ENCODE measurements at places on chromosomes 1 and 21.

- H3K27ac ChIP-seq, result no peak overlapping the region
- no peak for DNase-seq
- peaks cover 4% of the 10 kb centered on the region for H3K27me3 ChIP-seq
- H3K36me3 ChIP-seq, result no peaks in the 10 kb centered on the region
- no peak overlapping the region for H3K4me3 ChIP-seq
These were observed 221.9 kb downstream of the PBX1 start for GRCh38 chr1:164780863-164781262.

GRCh38 chr1:91026777-91027176 lies 4.9 kb upstream of the ZNF644 start:
- H3K4me1 ChIP-seq, result peaks cover 14% of the 10 kb centered on the region
- H3K27ac ChIP-seq, result no peak overlapping the region
- H3K4me3 ChIP-seq, result no peak overlapping the region
- DNase-seq, result no peak

- no peak overlapping the region for H3K4me3 ChIP-seq
- H3K36me3 ChIP-seq, result no peaks in the 10 kb centered on the region
- H3K27ac ChIP-seq, result no peak overlapping the region
- no peak for DNase-seq
- no peaks in the 10 kb centered on the region for H3K27me3 ChIP-seq
- H3K4me1 ChIP-seq, result no peaks in the 10 kb centered on the region
These were observed 403.5 kb upstream of the PROX1 start for GRCh38 chr1:213584272-213584671.

- H3K4me3 ChIP-seq, result no peak overlapping the region
- no peaks in the 10 kb centered on the region for H3K27me3 ChIP-seq
- no peaks in the 10 kb centered on the region for H3K36me3 ChIP-seq
- H3K4me1 ChIP-seq, result no peaks in the 10 kb centered on the region
These were observed 38.4 kb upstream of the SPAG17 start for GRCh38 chr1:118223426-118223825.

- H3K36me3 ChIP-seq, result no peaks in the 10 kb centered on the region
- no peaks in the 10 kb centered on the region for H3K27me3 ChIP-seq
- peaks cover 45% of the 10 kb centered on the region for H3K4me1 ChIP-seq
- no peak overlapping the region for H3K4me3 ChIP-seq
These were observed 1.7 kb upstream of the TRPM2 start for GRCh38 chr21:44351535-44352252.

DNA sequence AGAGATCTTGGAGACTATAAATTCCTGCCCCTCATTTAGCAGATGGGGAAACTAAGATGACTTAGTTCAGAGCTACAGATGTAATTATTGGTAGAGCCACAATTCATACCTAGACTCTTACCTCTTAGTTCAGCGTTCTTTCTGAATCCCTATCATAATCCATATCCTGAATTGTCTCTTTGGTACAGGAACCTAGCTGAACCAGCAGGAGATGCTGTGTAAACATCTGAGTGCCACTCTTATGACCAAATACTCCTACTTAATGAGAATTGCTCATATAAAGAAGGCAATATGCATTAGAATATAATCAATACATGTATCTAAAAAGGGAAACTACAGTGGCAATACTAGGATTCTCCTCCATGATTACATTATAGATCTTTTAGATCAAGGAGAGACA lies 459.0 kb downstream of the SIPA1L2 start:
- no peak overlapping the region for H3K4me3 ChIP-seq
- DNase-seq, result no peak

- no peak overlapping the region for H3K4me3 ChIP-seq
- H3K4me1 ChIP-seq, result no peaks in the 10 kb centered on the region
- DNase-seq, result no peak
- H3K27ac ChIP-seq, result no peak overlapping the region
These were observed 177.5 kb downstream of the SETD4 start for GRCh38 chr21:35882791-35883240.

DNA sequence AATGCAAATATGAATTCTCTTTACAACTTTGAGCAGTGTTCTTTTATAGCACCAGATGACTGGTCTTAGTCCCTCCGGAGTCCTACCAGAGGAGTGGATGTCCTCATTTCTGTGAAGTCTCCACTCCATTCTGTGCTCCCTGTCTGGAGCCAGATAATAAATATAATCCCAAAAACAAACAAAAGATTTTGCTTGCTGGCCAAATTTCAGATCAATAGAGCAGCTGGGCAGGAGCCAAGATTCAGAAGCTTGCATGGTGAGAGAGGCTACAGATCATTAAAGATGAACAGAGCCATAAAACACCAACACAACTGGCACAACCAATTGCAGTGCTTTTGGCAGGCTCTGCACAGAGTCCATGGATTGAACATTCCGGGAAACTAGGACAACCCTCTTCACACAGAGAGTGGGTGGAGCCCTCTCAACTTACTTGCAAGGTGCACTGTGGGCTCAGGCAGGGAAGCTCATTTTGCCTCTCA lies 231.5 kb upstream of the SNX7 start:
- DNase-seq, result no peak
- H3K36me3 ChIP-seq, result no peaks in the 10 kb centered on the region
- no peaks in the 10 kb centered on the region for H3K4me1 ChIP-seq
- H3K4me3 ChIP-seq, result no peak overlapping the region

DNA sequence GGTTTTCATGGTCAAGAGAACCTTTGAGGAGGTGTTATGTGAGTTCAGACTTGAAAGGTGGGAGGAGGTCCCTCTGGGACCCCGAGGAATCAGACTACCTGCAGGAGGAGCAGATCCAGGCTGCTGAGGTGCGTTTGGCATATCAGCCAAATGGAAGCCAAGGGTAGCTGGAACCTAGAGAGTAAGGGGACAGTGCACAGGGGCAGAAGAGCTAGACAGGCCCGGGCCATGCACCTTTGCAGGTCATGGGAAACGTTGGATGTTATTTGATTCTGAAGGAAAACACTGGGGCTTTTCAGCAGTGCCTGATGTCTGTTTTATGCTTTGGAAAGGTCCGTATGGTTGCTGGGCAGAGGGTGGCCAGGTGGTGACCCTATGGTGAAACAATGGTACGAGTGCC lies 169.2 kb downstream of the PGBD5 start:
- no peaks in the 10 kb centered on the region for H3K27me3 ChIP-seq
- peaks cover 95% of the 10 kb centered on the region for H3K36me3 ChIP-seq
- H3K4me3 ChIP-seq, result no peak overlapping the region
- H3K27ac ChIP-seq, result no peak overlapping the region

- DNase-seq, result no peak
- no peak overlapping the region for H3K4me3 ChIP-seq
- peaks cover 16% of the 10 kb centered on the region for H3K36me3 ChIP-seq
- H3K4me1 ChIP-seq, result no peaks in the 10 kb centered on the region
- no peaks in the 10 kb centered on the region for H3K27me3 ChIP-seq
- no peak overlapping the region for H3K27ac ChIP-seq
These were observed 117.4 kb downstream of the AKT3 start for GRCh38 chr1:243732637-243733036.

DNA sequence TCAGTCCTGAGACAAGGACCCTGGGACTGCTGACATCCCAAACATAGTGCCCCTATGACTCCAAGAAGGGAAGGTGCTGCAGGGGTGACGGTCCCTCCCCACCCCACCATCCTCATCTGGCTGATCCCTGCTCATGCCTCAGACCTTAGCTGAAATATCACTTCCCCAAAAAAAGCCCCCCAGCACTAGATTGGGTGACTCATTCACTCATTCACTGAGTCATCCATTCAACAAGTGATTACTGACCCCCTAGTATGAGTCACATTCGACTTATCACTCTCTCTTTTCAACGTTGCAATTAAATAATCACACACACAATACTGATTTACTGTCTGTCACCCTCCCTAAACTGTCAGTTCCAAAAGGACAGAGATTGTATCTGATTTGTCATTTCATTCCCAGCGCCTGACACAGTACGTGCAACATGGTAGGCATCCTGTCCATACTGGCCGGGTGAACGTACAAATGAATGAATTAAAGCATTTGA lies 48.6 kb downstream of the HIVEP3 start:
- H3K4me3 ChIP-seq, result no peak overlapping the region
- peaks cover 100% of the 10 kb centered on the region for H3K4me1 ChIP-seq
- DNase-seq, result no peak
- H3K36me3 ChIP-seq, result peaks cover 47% of the 10 kb centered on the region
- H3K27me3 ChIP-seq, result no peaks in the 10 kb centered on the region
- peak overlapping the region; percentile 86 for H3K27ac ChIP-seq

GRCh38 chr21:45970674-45971615 lies 10.6 kb upstream of the COL6A1 start:
- H3K36me3 ChIP-seq, result no peaks in the 10 kb centered on the region
- peak; percentile 60 for DNase-seq
- H3K4me3 ChIP-seq, result no peak overlapping the region
- H3K27me3 ChIP-seq, result no peaks in the 10 kb centered on the region
- no peak overlapping the region for H3K27ac ChIP-seq
- peaks cover 22% of the 10 kb centered on the region for H3K4me1 ChIP-seq

DNA sequence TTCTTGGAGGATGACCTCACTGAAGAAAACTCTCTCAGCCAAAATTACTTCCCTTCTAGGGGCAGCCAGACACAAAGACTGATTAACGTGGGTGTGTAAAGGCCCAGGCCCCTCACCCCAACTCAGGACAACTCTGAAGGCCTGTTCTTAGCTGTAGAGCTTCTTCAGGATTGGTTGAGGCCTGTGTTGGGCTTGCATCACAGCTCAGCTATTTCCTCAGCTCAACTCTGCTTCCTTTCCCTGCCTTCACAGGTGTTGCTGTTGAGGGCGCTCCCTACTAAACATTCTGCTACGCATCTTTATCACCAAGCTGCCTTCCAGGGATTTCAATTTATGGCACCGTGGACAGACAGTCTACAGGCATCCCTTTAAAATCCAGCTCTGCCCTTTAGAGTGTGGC lies 36.8 kb downstream of the MAB21L3 start:
- peaks cover 9% of the 10 kb centered on the region for H3K4me1 ChIP-seq
- no peaks in the 10 kb centered on the region for H3K36me3 ChIP-seq
- DNase-seq, result no peak
- no peaks in the 10 kb centered on the region for H3K27me3 ChIP-seq
- H3K4me3 ChIP-seq, result no peak overlapping the region

GRCh38 chr1:92831368-92831761 lies 475 bp upstream of the RPL5 start:
- H3K4me3 ChIP-seq, result peak overlapping the region; percentile 78
- H3K4me1 ChIP-seq, result peaks cover 36% of the 10 kb centered on the region
- DNase-seq, result no peak
- peaks cover 44% of the 10 kb centered on the region for H3K36me3 ChIP-seq

GRCh38 chr21:41636636-41637630 lies 129.0 kb upstream of the TMPRSS2 start:
- no peak overlapping the region for H3K27ac ChIP-seq
- DNase-seq, result no peak
- H3K4me3 ChIP-seq, result no peak overlapping the region
- no peaks in the 10 kb centered on the region for H3K36me3 ChIP-seq
